Right atrium auricular region (tissue), 2 donors: ENCODE measurements at places on chromosomes 1 and 21. TPM values are rescaled to one million over a fixed set of nuclear protein-coding genes. Genes with fewer than 3 reads are reported as not detected.

OR6K3 gene
- total RNA-seq, result not detected

PERM1 gene
- total RNA-seq, result 61.8 TPM

KIF17 gene
- total RNA-seq, result 2.6 TPM

S100A7A gene
- not detected for total RNA-seq

PCAT6 gene
- not detected for total RNA-seq

S100A7 gene
- not detected for total RNA-seq

LRRC38 gene
- not detected for total RNA-seq

BACE2 gene
- 50.3 TPM for total RNA-seq

TRAF3IP3 gene
- 2.2 TPM for total RNA-seq

- no peak for DNase-seq
Observed at GRCh38 chr1:241007668-241008067, 349.3 kb downstream of the RGS7 start.

GRCh38 chr21:45930231-45930760, 51.3 kb upstream of the COL6A1 start:
- no peak for DNase-seq

- DNase-seq, result no peak
Observed at GRCh38 chr21:36282568-36283230, 37.3 kb upstream of the MORC3 start.

- no peak for DNase-seq
Observed at GRCh38 chr1:215682232-215682631, 115.1 kb downstream of the KCTD3 start.

DNA sequence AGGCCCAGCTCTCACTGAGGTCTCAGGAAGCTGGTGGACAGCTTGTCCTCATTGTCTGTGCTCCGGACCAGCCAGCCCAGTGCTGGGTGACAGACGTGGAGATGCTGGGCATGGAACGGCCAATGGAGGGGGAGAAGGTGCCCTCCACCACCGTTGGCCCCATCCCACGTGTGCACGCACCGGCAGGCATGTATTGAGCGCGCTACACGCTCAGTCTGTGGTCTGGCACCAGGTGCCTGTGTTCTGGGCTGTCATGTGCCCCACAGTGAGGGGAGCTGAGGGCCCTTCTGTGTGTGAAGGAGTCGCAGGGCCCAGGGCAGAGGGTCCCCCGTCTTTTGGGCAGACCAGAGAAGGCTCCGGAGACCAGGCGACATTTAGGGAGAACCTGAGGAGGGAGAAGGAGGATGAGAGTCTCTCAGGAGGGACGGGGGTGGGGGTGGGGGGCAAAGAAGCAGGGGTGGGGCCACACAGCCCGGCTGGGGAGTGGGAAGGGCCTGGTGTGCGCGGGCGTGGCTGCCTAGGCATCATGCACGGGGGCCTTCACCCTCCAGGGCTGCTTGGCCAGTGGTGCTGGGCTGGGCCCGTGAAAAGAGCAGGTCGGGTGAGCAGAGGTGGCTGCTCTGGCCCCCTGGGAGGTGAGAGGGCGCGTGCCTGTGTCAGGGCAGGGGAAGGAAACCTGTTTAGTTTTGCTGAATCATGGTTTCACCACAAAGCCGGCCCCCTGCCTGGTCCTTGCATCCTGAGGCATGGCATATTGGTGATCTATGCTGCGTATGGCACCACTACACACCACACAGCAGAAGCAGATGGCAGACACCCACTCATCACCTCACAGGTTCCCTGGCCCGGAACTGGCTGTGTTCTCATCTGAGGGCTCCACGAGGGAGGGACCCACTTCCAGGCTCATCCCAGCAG, 86.7 kb upstream of the TTC34 start:
- DNase-seq, result no peak

GRCh38 chr1:234608911-234609690, 877 bp downstream of the IRF2BP2 start:
- no peak for DNase-seq

DNA sequence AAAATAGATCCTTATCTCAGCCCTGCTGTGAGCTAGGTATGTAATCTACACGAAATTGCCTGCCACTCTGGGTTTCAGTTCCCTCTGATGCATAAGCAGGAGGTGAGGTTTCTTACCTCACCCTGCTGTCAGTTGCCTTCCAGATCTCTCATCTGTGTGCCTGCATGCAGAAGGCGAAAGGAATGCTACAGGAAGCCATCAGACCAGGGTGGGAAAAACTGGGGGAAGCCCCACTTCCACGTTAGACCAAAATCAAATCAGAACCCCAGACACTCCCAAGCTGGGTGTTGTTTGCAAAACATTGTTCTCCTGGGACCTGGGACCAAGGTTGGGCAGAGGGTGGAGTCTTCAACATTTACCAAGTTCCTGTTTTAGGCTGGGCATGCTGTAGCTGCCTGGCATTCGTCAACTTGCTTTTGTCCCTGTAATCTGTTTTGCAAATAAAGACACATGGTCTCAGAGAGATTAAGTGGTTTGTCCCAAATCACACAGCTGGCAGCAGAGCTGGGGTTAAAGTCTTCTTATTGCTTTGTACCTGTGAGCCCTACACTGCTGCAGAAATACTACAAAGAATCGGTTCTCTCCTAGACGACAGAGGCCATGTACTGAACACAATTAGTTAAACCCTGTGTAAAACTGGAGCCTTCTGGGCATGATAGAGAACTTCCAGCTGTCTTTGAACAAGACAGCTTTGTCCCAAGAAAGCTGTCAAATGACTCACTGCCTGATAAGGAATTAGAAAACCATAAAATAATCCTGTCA, 389.7 kb upstream of the RUNX1 start:
- DNase-seq, result no peak

GRCh38 chr1:35856964-35857363, 26.0 kb upstream of the AGO1 start:
- DNase-seq, result no peak

GRCh38 chr1:36179220-36179600, 23.2 kb downstream of the MAP7D1 start:
- DNase-seq, result no peak

DNA sequence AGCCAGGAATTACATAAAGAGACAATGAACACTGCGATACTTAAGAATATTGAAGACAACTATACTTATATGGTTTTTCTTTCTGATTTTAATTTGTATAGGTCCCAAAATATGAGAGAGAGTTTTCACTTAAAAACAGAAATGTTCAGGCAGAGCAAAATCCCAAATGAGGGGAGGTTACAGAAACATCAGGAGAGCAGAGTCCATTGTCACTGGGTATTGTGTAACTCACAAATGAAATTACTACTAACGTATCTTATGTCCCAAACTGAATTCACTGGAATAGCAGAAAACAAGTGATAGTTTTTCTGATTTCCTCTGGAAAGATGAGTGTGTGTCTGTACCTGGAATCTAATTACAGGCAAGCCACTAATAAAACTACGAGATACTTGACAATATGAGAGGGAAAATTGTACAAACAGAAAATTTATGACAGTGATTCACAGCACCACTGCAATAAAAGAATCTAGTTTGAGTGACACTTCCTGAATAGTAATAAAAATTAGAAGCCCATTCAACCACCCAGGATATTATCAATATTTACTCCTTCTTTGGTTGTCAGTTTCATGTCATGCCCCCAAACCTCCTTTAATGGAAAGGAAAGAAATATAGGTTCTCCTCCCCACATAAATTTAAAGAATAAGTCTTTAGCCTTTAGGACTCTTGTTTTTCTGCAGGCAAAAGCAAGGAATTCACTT, 522.6 kb downstream of the ADGRL2 start:
- no peak for DNase-seq

- DNase-seq, result no peak
Observed at GRCh38 chr1:27621051-27621920, 13.7 kb downstream of the FGR start.

DNA sequence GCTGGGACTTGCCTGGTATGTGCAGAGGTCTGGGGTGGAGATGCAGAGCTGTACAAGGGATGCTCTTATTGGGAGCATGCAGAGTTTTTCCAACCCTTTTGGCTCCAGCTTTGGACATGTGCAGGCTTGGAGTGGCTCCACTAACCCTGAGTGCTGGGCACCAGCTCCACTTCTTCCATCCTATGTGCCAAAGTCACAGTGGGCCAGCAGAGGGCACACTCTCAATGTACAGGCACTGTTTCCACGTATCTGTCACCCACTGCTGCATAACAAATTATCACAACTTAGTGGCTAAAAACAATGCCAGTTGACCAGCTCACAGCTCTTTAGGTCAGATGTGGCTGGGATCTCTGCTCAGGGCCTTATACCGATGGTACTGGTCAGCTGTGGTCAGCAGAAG, 631.8 kb downstream of the AJAP1 start:
- no peak for DNase-seq

GRCh38 chr1:180188091-180188506, 33.4 kb downstream of the QSOX1 start:
- DNase-seq, result no peak

DNA sequence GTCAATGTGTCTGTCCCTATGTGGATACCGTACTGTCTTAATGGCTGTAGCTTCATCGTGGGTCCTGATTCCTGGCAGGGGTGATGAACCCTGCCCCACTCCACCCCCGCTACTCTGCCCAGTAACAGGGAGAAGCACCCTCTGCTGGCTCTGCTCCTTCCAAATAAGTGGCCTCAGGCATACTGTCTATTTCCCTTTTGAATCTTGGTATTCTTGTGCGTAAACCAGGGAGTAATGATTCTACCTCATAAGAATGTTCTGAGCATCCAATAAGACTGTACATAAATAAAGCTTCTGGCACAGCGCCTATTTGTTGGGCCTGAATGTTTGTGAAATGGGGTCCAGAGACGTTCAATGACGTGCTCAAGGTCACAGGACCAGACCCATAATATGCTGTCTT, 35.2 kb upstream of the CTPS1 start:
- DNase-seq, result peak; percentile 64

DNA sequence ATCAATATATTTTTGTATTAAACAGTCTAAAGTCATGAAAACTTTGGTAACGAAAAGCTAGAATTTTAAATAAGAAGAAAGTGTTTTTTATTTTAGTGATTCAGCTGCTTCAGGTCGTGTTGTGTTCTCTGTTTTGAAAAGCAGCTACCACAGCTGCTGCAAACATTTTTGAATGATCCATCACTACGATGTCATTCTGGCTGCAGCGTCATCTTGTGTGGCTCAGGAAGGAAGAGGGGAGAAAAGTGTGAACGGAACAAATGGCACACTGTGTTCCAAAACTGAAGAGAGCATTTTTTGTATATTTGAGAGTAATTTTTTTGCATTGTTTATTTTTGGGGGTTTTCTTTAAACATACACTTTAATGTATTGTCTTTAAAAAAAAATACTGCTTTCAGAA, 323.0 kb upstream of the ADGRL2 start:
- DNase-seq, result no peak

DNA sequence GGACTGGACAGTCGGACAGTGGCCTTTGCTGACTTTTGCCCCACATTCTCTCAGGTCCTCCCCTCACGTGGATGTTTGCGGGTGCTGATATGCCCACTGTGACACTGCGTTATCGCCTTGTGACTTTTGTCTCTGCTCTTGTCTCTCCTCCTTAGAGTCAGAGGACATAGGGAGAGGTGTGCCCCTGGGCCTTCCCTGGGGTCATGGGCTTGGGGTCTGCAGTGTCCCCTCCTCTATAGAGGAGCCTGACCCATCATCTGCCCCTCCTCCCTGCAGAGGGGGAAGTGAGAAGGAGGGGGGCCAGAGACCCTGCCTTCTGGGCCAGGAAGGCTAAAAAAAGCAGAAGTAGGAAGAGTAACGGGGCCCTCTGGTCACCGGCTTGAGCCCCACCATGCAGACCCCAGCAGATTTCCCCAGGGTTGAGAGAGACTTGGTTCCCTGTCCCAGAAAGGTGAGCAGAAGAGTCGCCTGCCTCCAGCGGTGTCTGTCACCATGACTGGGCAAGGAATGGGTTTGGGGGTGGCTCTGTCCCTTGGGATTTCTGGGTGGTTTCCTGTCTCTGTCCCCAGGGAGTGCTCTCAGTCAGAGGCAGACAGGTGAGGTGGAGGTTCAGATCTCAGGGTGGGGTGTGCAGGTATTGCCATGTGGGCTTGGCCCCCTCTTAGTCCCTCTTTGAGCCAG, 13.3 kb downstream of the RPS6KA1 start:
- no peak for DNase-seq

DNA sequence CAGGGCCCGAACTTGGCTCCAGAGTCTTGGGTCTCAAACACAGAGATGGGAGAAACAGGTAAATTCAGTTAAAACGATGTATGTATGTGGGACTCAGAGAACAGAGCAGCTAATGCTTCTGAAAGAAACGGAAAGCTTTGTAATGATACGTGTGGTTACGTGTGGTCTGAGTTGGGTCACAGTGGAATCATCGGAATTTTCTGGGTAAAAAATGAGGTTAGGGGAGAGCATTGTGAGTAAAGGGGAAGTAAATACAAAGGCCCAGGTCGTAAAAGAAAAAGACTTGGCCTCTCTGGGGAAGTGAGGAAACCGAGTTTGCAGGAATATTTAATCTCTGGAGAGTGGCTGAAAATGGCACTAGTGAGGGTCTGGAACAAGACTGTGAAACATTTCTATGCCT, 8.3 kb downstream of the NHLH2 start:
- DNase-seq, result no peak

- no peak for DNase-seq
Observed at GRCh38 chr1:159141584-159142390, 29.6 kb upstream of the CADM3 start.

GRCh38 chr1:76942549-76942948, 75.3 kb downstream of the ST6GALNAC5 start:
- DNase-seq, result no peak

DNA sequence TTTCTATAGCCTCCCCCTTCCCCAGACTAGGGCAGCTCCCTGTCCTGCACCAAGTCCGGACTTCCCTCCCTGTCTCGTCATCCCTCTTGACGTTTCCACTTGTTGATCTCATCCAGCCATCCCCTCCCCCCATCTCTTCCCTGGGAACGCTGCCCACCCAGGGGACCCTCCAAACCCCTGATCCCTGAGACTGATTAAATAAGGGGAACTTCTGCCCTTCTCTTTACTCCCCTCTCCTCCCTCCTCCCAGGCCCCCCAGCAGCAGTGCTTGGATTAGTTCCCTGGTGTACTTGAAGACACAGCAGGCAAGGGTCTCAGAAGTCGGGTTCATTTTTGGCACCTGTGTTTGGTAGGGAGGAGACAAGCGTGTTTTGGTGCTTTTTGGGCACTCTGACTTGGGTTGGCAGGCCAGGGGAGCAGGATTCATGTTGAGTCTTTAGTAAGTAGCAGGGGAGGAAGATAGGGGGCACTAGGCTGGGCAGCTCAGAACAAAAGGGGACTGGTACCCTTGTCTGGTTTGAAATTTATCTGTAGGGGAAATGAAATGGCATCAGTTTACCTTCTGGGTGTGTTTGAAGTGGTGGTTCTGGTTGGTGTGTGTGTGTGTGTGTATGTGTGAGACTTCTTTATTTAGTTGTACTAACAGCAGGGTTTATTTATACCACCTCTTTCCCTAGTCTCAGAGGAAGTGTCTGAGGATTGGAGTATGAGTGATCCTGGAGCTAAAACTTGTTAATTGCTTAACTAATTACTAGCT, 11.1 kb downstream of the VANGL2 start:
- no peak for DNase-seq

DNA sequence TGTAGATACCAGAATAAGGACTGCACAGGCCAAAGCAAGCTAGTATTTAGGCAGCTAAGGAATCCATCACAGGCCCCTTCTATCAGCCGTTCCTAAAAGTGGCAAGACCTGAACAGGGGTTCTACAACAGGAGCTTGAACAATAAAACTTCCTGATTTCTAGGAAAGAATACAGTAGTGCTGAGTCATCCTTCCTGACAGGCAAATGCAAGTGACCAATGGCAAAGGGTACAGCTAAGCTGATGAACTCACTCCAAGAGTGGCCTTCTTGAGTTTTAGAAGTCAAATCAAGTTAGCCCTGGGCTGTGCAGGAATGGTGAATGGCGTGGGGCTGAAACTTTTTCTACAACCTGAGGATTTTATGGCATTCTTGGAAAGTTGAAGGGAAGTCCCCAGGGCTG, 112.9 kb downstream of the GREM2 start:
- no peak for DNase-seq

- DNase-seq, result no peak
Observed at GRCh38 chr1:118008011-118008410, 78.5 kb downstream of the WDR3 start.
